T-helper 2 cell treated with Interferon-gamma antibody and Interleukin-4, amounts not matched to agents 5 μg/mL and 100 μg/mL, for 36 hours (primary cell): ENCODE measurements at places on chromosomes 13 and 19.

DNA sequence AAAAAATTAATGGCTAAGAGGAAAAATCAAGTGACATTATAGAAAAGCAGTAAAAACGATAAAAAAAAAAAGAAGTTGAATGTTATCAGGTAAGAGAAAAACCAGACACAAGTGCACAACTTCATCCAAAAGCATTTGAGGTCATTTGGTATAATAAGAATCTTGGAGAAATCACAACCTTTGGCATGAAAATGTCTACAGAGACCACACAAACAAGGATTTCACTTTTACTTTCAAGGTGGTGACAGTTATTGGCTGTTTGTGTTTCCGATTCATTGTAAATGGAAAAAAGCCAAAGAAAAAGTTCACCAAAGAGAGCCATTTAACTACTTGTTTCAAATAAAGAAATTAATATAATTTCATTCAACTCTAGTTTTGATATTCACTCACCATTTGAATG, 1193.5 kb downstream of the PCDH9 start:
- no peak for DNase-seq

GRCh38 chr13:65907666-65908525, 1322.2 kb downstream of the PCDH9 start:
- no peak for DNase-seq

DNA sequence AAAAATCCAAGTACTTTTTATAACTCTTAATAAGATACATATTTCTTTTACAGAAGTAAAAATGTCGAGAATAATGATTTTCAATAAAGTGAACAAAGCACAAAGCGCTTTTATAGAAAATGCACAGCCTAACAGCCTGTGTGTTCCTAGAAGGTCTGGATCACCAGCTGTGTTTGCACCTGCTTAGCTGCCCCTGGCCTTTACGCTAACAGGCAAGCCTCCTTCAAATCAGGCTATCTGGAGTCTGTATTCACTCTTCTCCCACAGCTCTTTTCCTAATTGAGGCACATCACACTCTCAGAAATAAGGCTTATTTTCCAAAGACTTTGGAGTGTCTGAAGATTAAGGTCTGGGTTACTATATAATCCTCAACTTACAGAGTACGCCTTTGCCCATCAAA, 183.1 kb downstream of the LHFPL6 start:
- no peak for DNase-seq

GRCh38 chr19:17035842-17036424, 9.3 kb upstream of the CPAMD8 start:
- DNase-seq, result no peak
